ENCODE measurements at places on chromosomes 11 and 22. TPM values are rescaled to one million over a fixed set of nuclear protein-coding genes. Genes with fewer than 3 reads are reported as not detected.

GLYAT gene
- not detected for total RNA-seq

TMEM191C gene
- total RNA-seq = 1.6 TPM

MS4A12 gene
- total RNA-seq = not detected

DNHD1 gene
- 12.5 TPM for total RNA-seq

FOLR2 gene
- 50.2 TPM for total RNA-seq

GAL gene
- total RNA-seq = 1.4 TPM

P2RX6 gene
- total RNA-seq = 1.7 TPM

YPEL4 gene
- total RNA-seq = 2.3 TPM

PIH1D2 gene
- total RNA-seq = 2.7 TPM

OR8G1 gene
- not detected for total RNA-seq

PDGFB gene
- 21.9 TPM for total RNA-seq

PGA4 gene
- not detected for total RNA-seq

HBB gene
- total RNA-seq = 273 TPM

RIBC2 gene
- 4.5 TPM for total RNA-seq

F2 gene
- total RNA-seq = not detected

TRPM5 gene
- not detected for total RNA-seq

CABP7 gene
- not detected for total RNA-seq

PES1 gene
- total RNA-seq = 67.7 TPM

CDC42BPG gene
- total RNA-seq = 25.9 TPM

TMEM218 gene
- 28.1 TPM for total RNA-seq

OVOL1 gene
- total RNA-seq = 0.41 TPM

KDM4F gene
- total RNA-seq = not detected

KLHL35 gene
- total RNA-seq = 2.1 TPM

SORL1 gene
- 114 TPM for total RNA-seq

All from left lung (tissue), 14 donors.